ENCODE measurements at places on chromosomes 3 and 15.

GRCh38 chr3:52242039-52242438 lies 3.1 kb upstream of the TWF2 start:
- no peak for DNase-seq

- peak; percentile 85 for DNase-seq
These were observed 1.1 kb downstream of the ARMC8 start for GRCh38 chr3:138188013-138188730.

GRCh38 chr3:140706360-140706759 lies 28.5 kb downstream of the TRIM42 start:
- DNase-seq = no peak

DNA sequence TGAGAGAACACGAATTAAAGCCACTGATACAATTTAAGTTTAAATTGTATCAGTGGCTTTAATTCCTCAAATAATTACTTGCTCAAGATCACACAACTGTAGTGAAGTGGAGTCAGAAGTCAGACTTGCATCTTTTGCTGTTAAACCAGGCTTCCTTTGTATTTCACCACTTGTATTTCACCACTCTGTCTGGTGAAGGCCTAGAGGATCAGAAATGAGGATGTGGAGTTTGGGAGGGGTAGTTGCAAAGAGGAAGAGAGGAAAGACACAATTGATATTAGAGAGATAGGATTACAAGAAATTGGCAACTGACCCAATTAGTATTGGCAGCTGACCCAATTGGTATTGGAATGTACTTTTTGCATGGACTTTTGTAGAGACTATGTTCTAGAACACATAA lies 288.1 kb upstream of the GPR149 start:
- DNase-seq = no peak

DNA sequence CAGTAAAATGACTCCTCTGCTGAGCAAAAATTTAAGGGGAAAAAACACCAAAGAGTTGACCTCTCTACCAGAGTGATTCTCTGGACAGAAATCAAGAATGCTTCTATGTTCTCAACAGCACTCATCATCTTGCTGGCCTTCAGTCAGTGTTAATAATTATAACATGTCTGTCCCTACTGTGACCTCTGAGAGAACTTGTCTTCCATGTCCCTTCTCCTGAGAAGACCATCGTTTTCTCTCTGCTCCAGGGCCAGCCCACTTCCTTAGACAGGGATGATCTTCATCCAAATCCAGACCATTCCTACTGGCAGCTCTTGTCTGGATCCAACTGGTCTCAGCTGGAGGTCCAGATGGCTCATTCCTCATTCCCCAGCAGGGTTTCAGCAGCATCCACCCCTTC lies 139.0 kb upstream of the NECTIN3 start:
- DNase-seq = peak; percentile 14

GRCh38 chr3:58048301-58048700 lies 40.1 kb downstream of the FLNB start:
- no peak for DNase-seq

- no peak for DNase-seq
These were observed 8.6 kb downstream of the ACAA1 start for GRCh38 chr3:38128303-38128655.

DNA sequence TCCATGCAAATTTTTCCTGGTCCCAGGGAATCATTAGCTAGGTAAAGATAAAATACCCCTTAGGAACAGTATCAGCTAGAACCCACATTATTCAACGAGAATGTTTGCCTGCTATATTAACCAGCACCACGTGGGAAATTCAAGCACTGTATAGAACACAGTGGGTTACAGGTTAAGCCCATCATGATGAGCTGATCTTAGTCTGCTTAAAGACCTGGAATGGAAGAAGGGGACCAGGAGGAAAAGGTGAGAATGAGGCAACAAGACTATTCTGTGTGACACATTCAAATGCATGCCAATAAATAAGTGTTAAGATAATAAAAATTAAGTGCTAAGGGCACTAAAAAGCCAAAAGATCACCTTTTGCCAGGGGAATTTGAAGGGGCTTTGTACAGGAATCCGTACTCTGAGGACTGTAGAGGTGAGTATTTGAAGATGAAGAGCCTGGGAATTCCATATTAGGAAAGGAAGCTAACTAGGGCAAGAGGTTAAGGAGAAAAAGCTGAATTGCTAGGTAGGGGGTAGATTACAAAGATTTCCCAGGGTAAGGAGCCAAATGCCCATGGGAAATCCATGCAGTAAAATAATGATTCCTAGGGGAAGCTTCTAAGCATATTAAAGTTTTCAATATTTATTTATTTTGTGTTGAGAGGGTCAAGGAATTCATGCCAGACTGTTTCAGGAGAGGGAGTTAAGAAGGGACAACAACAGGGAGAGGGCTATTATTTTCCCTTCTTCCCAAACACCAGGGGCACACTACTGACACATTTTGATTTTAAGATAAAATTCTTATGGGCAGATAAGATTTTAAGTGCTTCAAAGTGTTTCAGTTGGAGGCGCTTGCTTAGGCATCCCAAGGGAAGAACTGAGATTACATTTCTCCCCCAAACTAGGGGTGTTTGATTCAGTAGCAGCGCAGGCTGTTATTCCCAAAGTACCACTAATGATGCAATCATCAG lies 2.3 kb upstream of the MED12L start:
- DNase-seq = no peak

- DNase-seq = no peak
These were observed 12.8 kb downstream of the PLEKHO2 start for GRCh38 chr15:64854526-64854925.

DNA sequence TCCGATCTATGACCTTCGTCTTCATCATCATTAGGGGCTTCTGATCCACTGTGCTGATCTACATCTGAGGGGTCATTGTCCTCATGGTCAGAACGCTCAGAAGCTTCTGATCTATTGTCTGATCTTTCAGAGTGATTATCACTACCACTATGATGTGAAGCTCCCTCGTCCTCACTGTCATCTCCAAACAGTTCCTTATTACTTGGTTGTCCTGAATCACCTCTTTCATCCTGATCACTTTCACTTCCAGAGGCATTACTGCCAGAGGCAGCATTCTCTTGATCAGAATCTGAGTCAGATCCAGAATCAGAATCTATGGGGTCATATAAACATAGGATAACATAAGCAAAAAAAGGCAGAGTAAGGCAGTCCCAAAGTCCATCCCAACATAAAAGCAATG lies 5.4 kb downstream of the LEO1 start:
- no peak for DNase-seq

DNA sequence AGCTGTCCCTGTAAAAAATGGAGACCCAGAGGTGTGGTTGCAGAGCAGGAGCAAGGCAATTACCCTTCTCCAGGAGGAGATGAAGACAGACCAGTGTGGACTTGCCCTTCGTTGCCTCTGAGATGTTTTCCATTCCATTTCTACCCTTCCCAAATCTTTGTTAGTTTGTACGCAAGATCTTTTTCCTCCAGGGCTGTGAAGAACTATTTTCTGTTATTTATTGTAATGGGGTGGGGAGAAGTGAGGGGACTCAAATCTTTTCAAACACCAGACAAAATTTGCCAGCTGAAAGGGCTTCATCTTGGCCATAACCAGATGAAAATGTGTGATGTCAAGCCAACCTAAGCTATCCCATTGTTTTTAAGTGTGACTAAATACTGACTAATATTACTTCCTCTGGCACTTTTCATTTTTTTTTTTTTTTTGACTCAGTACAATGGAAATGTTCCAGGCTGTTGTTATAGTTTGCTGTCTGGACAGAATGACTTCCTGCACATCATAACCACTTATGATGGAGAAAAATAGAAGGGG lies 271.3 kb upstream of the TPRG1 start:
- peak; percentile 54 for DNase-seq

DNA sequence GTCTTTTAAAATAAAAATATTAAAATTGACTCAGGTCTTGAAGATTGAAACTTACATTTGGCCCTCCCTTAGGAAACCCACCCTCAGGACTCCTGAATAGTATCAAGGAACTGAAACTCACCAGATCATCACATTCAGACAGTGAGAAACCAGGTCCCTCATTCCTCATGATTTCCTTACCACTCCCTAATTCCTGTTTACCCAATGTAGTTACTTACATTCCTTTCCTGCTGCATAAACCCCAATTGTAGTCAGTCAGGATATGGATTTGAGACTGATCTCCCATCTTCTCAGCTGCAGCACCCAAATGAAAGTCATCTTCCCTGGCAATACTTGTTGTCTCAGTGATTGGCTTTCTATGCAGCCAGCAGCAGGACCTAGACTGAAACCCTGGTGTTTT lies 8.6 kb downstream of the ATP13A4 start:
- no peak for DNase-seq

- no peak for DNase-seq
These were observed 473.4 kb downstream of the TBL1XR1 start for GRCh38 chr3:176723758-176724393.

GRCh38 chr15:100729461-100729860 lies 127.1 kb downstream of the ASB7 start:
- DNase-seq = no peak

DNA sequence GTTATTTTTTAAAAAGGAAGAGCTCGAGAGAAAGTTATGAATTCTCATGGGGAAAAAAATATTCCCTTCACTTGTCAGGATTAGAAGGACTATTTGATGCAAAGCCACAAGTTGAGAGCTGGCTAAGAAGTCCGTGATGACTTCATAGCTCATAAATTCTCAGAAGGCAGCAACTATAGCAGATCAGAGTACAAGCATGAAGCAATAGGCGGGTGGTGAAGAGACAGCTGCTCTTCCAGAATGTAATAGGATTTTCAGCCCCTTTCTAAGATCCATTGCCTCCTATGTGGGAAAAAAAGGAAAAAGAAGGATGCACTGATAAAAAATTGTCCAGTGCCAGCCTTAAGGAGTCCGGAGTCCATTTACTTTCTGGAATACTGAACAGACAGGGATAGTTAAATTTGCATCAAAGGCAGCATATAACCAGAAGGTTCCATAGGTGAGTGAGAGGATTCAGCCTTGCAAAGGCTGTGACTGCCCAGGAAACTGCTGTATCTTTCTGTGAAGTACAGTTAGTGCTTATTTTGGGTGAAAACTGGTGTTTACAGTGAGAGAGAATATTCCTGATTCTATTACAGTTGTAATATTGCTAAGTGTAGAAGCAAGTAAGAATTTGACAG lies 929.5 kb upstream of the ALCAM start:
- DNase-seq = peak; percentile 92

DNA sequence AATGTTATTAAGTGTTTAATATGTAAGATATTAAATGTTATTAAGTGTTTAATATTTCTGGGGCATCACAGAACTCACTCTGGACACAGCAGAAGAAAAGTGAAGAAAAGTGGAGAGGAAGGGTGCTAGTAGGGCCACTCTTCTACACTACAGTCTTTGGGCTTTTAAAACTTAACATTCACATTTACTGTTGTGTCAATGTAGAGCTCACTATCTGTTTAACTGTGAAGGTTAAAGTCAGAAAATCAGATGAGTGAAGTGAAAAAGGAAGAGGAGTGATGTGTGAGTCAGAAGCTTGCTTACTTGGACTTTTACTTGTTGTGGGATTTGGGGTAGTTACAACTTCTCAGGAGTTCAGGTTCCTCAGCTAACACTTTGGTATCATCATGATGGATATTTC lies 145.3 kb upstream of the DNAJC19 start:
- DNase-seq = peak; percentile 1

DNA sequence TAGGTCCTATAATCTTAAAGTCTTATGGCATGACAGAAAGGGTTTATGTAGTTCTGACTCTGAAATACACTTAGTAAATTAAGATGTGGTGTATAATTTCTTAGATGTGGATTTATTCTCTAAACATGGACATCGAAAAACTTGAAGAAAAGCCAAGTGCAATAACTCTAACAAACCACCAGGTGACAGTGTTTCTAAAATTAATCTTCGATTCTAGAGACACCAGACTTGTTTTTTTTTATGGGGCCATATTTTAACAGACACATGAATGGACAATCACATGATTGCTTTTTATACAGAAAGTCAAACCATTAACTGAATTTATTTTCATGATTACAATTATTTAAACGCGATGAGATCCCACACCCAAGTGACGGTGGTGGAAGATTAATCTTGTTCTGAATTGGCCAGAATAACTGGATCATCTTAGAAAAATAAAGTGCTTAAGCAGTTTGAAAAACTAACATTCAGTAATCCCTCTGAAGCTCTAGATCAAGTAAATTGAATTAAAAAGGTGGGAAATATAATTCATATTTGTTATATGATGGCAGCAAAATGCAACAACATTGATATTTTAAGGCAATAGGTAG lies 305.1 kb downstream of the LSAMP start:
- DNase-seq = peak; percentile 71

DNA sequence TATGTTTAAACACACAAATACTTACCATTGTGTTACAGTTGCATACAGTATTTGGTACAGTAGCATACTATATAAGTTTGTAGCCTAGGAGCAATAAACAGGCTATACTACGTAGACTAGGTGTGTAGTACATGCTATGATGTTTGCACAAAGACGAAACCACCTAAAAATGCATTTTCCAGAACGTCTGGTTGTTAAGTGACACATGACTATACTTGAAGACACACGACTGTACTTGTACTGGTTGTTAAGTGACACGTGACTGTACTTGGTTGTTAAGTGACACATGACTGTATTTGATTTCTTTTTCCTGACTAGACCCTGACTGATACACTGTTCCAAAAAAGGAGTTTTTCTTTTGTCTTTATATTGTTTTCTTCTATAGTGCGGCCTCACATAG lies 34.1 kb downstream of the RAB8B start:
- DNase-seq = no peak

DNA sequence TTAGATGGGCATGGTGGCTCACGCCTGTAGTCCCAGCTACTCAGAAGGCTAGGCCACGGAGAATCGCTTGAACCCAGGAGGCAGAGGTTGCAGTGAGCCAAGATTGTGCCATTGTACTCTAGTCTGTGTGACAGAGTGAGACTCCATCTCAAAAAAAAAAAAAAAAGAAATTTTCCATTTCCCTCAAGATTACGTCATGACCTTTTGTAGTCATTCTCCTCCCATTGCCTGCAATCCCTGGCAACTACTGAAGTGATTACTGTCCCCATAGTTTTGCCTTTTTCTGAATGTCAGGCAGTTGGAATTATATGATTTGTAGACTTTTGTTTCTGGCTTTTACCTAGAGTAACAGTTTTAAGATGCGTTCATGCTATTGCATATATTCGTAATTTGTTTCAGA lies 28.0 kb downstream of the WDR76 start:
- peak; percentile 49 for DNase-seq

- no peak for DNase-seq
These were observed 55.6 kb downstream of the RASA2 start for GRCh38 chr3:141542202-141542969.

DNA sequence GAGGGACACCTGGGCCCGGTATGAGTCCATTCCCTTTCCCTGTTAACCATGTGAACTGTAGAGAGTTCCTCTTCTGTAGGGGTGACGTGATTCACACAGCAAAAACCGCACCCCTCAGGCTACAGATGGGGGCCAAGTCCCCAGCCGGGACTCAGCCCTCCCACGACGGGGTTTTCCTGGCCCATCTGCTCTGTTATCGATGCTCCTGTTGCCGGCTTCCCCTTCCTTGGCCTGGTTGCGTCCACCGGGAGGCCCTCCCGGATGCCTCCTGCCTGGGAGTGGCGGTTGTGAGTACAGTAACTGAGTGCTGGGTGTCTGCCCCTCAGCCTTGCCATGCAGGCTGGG lies 817 bp upstream of the PLXNA1 start:
- DNase-seq = no peak

- no peak for DNase-seq
These were observed 27.3 kb downstream of the OTOL1 start for GRCh38 chr3:161523916-161524315.

Data from adipocyte (in vitro differentiated cells).